Activated CD4-positive, CD25-positive, alpha-beta regulatory T cell treated with anti-CD3 and anti-CD28 coated beads, Interleukin-2, amount 50 U/mL, for 16 hours (primary cell): ENCODE measurements at places on chromosomes 5 and 9.

GRCh38 chr9:130518943-130519799 is 60.2 kb upstream of the FUBP3 start:
- DNase-seq, result no peak

DNA sequence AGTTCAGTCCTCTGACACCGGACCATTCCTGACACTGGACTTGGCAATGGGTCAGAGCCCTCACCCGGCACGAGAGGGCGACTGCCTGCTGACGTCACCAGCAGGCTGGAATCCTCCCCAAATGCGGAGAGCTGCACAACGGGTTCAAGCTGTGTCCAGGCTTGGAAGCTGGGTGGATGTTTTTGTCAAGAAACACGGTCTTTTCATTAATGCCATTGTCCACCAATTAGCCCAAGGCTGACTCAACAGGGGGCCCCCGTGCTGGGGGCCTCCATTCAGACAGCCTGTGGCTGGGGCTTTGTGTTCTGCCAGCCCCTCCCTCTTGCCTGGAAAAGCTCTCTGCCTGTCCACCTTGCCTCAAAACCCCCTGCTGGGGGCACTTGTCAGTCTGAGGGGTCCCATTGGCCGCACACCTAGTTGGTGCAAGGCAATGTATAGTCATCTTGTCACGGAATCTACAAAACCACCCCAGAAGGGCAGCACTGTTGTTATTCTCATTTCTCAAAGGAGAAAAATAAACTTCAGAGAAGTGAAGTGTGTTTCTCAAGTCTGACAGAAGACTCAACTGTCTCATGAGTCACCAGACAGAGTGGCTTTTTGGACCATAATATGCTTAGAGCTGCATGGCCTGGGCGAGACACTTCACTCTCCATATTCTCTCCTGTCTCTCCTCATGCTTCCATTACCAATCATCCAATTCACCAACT is 24.6 kb downstream of the NDUFA8 start:
- no peak for DNase-seq

DNA sequence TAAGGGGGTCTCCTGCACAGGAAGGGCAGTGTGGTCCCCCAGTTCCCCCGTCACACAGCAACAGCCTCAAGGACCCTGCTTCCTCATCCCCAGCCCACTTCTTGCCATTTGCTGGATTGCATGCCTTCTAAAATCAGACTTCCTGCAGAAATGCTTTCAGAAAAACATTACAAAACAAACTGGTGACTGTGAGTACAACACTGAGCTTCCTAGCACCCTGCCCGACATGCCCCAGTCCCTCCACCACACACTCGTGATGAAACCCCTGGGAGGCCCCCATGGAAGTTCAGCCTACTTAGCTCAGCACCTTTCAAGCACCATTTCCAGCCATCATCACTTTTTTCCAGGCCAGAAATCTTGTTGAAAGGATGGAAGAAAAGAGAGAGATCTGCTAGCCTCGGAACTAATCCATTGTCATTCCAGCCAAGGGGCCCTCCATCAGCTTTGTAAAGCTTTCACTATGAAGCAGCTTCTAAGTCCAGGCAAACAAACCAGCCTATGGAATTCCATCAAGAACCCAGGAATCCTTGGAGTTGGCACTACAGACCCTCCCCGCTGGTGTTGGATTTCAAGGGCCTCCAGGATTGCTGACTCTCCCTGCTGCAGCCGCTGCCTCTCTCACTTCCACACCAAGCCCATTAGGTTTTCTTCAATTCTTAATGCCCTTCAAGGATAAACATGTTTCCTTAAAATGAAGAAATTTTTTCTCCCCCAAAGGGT is 114.6 kb downstream of the C5orf15 start:
- DNase-seq, result no peak

- no peak for DNase-seq
Measured at GRCh38 chr5:55176176-55176818, 3.3 kb upstream of the CDC20B start.

GRCh38 chr5:96509721-96510350 is 76.8 kb upstream of the PCSK1 start:
- DNase-seq, result no peak

- DNase-seq, result no peak
Measured at GRCh38 chr5:52708463-52708862, 79.3 kb upstream of the ITGA1 start.

DNA sequence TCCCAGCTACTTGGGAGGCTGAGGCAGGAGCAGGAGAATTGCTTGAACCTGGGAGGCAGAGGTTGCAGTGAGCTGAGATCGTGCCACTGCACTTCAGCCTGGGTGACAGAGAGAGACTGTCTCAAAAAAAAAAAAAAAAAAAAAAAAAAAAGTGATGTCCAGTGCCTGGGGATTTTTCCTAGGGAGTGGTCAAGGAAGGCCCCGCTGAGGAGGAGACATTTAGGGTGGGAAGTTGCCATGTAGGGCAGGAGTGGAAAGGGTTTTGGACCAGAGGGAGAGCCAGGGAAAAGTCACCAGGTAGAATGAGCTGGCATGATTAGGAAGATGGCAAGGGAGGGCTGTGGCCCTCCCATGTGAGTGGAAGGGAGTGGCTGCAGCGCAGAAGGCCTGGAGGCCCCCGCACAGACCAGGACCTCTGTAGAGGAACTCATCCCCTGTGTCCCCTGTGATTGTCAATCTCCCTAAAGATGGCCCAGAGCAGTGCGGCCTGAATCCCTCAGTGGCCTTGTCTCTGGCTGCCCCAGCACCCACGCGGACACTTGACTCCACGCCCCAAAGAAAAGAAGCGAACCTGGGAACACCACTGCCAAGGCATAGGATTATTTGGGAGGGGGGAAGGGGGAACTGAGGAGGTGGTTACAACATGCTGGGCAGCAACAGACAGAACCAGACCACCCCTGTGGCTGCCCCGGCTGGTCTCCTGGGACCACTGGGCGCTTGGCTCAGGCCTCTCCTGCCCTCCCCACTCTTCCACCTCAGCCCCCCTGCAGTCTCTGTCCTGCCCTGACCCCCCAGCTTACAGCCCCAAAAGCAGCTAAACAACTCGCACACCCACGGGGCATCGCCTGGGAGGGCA is 2.6 kb upstream of the SQSTM1 start:
- no peak for DNase-seq
